A549 treated with Hydrocortisone at 1 μM for 4 hours (cell line): ENCODE measurements at places on chromosomes 2 and 18. TPM values are rescaled to one million over a fixed set of nuclear protein-coding genes. Genes with fewer than 3 reads are reported as not detected.

SERPINB5 gene
- 0.13 to 0.45 TPM (median 0.17 TPM) in 5 replicates for total RNA-seq

ACMSD gene
- not detected in 5 replicates for total RNA-seq

NCL gene
- 736 to 811 TPM (median 754 TPM) in 5 replicates for total RNA-seq

GPR35 gene
- total RNA-seq = 0.61 to 0.90 TPM (median 0.87 TPM) in 5 replicates

HK2 gene
- total RNA-seq = 0.75 to 1.4 TPM (median 0.86 TPM) in 5 replicates

CXCR1 gene
- total RNA-seq = not detected in 5 replicates

ZNF804A gene
- total RNA-seq = not detected in 5 replicates

C2orf15 gene
- total RNA-seq = 0.45 to 0.66 TPM (median 0.48 TPM) in 5 replicates

CDH19 gene
- 0.38 to 1.3 TPM (median 0.83 TPM) in 5 replicates for total RNA-seq

GALNT14 gene
- 43.9 to 46.3 TPM (median 45.4 TPM) in 5 replicates for total RNA-seq

DAW1 gene
- 2.2 to 3.2 TPM (median 2.7 TPM) in 5 replicates for total RNA-seq

TMEM178A gene
- 0.08 to 0.25 TPM (median 0.12 TPM) in 5 replicates for total RNA-seq

SERPINB12 gene
- not detected in 5 replicates for total RNA-seq
